Tibial nerve (tissue), 4 donors: ENCODE measurements at places on chromosomes 6 and 20. TPM values are rescaled to one million over a fixed set of nuclear protein-coding genes. Genes with fewer than 3 reads are reported as not detected.

The GNAS-AS1 gene
- 0.59 TPM for total RNA-seq

- H3K36me3 ChIP-seq: no peaks in the 10 kb centered on the region
- H3K27ac ChIP-seq: no peak overlapping the region
- no peak for DNase-seq
- H3K4me1 ChIP-seq: no peaks in the 10 kb centered on the region
- no peaks in the 10 kb centered on the region for H3K27me3 ChIP-seq
Observed at GRCh38 chr6:144712541-144712940, 427.4 kb downstream of the UTRN start.

- DNase-seq: no peak
- H3K27ac ChIP-seq: no peak overlapping the region
- peaks cover 21% of the 10 kb centered on the region for H3K4me1 ChIP-seq
Observed at GRCh38 chr6:3359973-3360726, 96.7 kb downstream of the SLC22A23 start.

DNA sequence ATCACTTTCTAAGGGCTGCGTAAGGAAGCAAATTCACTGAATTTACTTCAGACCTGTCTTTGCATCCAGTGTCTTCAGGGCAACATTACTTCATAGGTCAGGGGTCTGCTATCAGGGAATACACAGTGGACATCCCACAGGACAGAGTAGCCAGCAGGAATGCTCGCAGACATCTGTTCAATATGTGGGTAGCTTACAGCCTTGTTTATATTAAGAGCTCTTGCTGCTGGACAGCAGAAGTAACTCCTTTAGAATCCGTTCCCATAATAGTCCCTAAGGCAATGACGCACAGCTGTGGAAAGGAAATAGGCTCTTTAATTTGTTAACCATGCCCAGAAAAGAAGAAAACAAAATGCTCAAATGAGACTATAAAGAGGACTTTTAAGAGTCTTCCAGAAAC lies 198.7 kb downstream of the MOXD1 start:
- no peaks in the 10 kb centered on the region for H3K36me3 ChIP-seq
- H3K27ac ChIP-seq: no peak overlapping the region
- no peak for DNase-seq
- H3K27me3 ChIP-seq: no peaks in the 10 kb centered on the region
